ENCODE measurements at places on chromosomes 2 and 18.
A peak's percentile ranks its signal among the peaks of the same experiment; 100 is the strongest.

DNA sequence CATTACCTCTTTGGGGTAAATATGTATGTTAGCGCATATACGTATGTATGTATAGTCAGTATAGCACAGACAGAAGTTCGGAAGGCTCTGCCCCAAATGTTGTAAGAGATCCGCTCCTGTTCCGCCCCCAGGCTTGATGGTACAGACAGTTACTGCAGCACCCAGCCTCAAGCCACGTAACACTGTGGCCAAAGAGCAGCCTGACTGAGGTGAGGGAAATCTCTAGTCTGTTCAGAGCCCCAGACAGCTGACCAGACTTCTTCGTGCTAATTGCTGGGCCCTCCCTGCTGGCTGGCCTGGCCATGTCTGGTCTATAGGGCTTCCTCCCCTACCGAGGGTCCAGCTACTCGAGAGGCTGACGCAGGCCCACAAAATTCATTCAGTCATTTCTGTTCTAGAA is 7.8 kb downstream of the CRACDL start:
- no peak for DNase-seq

- DNase-seq = peak; percentile 16
Observed at GRCh38 chr2:152200565-152201465, 25.3 kb upstream of the STAM2 start.

- no peak for DNase-seq
Observed at GRCh38 chr2:148530350-148530749, 114.2 kb upstream of the EPC2 start.

GRCh38 chr2:237320801-237321560 is 93.0 kb downstream of the COL6A3 start:
- no peak for DNase-seq

- no peak for DNase-seq
Observed at GRCh38 chr2:20797096-20797495, 25.8 kb downstream of the LDAH start.

DNA sequence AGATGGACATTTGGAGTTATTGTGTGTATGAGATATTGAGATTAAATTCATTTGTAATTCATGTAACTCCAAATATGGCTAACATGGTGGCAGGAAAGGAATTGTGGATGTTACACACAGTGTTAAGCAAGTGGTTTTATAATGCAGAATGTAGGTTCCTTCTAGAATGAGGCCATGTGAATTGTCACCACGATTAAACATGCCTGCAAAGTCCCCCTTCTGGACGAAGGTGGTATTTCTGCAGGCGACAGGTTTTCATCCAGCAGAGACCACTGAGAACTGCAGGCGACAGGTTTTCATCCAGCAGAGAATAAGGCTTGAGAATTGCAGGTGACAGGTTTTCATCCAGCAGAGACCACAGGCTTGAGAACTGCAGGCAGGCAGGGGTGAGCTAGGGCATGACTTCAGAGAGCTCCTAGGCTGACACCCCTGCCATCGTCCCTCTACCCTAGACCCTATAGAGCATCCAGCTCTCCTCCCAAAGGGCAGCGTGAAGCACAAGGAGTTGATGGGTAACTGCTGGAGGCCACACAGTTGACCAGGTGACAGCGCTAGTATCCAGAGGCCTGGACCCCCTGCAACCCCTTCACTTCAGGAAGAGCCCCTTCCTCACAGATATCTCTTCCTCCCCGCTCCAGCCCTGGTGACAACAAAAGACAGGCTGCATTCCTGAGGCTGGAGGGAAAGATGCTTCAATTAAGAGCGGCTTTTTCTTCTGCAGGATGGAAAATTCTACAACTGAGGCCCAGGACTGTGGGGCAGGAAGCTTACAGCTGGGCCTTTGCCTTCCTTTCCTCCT is 175.8 kb downstream of the LOXHD1 start:
- DNase-seq = peak; percentile 17

DNA sequence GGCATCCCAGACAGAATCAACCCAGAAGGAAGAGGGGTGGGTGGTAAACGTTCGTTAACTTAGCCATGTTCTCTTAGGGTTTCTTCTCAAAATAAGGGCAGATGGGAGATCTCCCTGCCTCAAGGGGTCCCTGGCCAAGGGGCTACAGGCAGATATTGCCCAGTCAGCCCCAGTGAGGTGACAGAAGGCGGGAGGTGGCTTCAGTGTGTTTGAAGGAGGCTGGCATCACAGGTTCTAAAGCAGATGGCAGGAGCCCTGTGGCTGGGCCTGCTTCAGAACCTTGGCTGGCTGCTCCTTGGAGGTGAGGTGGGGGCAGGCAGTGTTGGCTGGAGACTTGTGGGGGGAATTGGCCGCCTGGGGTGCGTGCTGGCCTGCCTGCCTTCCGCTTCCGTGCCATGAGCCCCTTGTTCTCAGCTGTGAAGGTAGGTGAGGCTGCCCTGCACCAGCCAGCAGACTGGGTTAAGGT is 23.5 kb downstream of the HPCAL1 start:
- no peak for DNase-seq

DNA sequence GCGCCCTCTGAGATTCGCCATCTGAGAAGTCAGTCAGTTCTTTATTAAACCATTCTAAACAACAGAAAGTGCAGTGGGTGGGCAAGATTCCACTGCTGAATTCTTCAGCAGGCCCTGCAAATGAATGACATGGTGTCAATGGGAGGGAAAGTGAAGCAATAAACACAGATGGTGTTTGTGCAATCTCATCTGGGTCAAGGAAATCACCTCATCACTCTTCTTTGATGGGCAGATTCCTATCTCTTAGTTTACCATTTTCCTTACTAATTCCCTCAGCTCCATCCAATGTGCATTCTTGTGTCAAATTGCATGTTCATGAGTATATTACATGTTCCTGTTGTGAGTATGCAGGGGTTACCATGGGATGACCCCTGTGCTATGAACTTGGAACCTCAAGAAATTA is 100.7 kb upstream of the CYP1B1 start:
- no peak for DNase-seq

DNA sequence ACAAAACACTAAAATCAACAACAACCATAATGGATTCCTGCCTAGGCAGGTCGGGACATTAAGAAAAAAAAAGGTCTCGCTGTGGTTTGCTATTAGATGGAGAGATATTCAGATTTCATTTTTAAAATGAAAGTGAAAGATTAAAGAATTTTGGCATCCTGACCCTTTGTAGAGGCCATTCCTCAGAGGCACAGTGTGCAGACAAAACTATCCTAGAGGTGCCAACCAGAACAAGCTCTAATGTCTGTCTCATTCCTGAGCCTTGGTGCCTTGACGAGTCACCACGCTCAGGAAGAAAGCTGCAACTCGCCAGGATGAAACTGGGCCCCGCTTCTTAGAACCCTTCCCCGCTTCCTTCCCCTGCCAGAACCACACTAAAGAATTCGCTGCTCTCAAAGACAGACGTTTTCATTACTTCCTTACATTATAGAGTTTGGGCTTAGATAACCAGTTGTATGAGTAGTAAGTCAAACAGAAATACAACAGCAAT is 156.0 kb downstream of the TGIF1 start:
- peak; percentile 36 for DNase-seq

GRCh38 chr2:236870370-236870769 is 215.3 kb upstream of the COPS8 start:
- DNase-seq = no peak

GRCh38 chr18:50138181-50139064 is 56.5 kb downstream of the MYO5B start:
- no peak for DNase-seq

GRCh38 chr18:79643054-79643984 is 36.3 kb upstream of the CTDP1 start:
- peak; percentile 19 for DNase-seq

DNA sequence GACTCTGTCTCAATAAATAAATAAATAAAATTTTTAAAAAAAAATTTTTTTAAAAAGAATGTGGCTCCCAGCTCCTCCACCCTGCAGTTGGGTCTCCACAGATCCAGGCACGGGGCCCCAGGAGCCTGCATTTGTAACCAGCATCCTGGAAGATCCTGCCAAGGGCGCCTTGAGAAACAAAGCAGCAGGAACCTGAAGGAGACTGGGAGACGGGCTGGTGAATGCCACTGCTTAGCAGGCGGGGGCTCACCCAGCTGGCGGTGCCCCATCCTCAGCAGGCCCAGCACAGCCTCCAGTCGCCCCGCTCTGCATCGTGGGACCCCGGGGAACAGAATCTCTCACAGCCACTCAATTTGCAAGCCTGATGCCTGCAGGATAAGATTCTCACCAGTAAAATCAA is 187.5 kb upstream of the SALL3 start:
- no peak for DNase-seq

DNA sequence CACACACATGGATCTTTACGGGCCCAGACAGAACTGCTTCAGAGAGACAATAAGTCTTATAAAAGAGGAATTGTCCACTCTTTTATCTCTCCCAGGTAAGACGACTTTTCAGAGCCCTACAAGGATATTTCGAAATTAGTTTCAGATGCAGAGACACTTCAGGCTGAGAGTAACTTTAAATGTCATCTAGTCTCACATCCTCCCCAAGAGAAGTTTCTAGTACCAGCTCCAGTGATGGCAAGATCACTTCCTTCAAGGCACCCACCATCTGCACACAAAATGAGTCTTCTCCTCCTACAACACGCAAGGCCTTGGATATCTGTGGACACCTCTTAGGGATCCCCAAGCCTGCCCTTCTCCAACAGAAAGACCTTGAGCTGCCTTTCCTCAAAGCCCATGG is 39.0 kb upstream of the KLHL29 start:
- DNase-seq = no peak

DNA sequence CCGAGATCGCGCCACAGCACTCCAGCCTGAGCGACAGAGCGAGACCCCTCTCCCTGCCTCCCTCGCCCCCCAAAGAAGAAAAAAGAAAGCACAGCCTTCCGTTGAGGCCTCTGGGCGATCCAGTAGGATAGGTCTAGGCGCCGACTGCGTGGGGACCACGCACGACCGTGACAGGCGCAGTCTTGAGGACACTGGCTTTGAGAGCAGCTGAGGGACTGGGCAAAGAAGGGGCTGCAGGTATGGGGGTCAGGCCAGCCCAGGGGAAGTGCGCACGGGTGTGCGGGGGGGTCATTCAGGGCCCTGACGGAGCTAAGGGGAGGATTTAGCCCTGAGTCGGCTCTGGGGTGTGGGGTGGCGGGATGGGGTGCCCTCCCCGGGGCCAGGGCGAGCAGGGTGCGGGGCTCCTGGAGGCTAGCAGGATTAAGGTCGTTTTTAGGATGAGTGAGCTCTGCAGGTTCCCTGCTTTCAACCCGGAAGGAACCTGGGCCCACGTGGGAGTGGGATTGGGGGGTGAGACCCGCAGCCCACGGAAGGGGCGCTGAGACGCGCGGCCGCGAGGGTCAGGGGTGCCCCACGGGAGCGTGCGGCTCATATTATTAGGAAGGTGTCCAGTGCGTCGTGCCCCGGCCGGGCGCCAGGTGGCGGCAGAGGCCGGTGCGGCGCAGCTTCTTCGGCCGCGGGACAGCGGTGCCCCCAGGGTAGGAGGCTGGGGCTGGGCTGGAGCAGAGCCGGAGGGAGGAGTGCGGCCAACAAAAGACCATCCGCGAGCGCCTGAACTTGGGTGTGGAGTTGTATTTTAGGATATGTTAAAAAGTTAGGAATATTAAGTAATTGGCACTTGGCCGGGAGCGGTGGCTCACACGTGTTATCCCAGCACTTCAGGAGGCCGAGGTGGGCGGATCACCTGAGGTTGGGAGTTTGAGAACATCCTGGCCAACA is 20.5 kb upstream of the ZNF236 start:
- peak; percentile 17 for DNase-seq

- DNase-seq = peak; percentile 45
Observed at GRCh38 chr2:38978296-38978903, 88.7 kb downstream of the ARHGEF33 start.

GRCh38 chr2:67389788-67390187 is 7.3 kb upstream of the ETAA1 start:
- no peak for DNase-seq

- DNase-seq = no peak
Observed at GRCh38 chr2:112075490-112076260, 20.6 kb downstream of the TMEM87B start.

GRCh38 chr2:68952887-68953521 is at the start of gene GKN2:
TSS of gene GKN2 (minus strand) at chr2:68952893. CDS start at chr2:68952861, 32 bp downstream.
- DNase-seq = no peak

DNA sequence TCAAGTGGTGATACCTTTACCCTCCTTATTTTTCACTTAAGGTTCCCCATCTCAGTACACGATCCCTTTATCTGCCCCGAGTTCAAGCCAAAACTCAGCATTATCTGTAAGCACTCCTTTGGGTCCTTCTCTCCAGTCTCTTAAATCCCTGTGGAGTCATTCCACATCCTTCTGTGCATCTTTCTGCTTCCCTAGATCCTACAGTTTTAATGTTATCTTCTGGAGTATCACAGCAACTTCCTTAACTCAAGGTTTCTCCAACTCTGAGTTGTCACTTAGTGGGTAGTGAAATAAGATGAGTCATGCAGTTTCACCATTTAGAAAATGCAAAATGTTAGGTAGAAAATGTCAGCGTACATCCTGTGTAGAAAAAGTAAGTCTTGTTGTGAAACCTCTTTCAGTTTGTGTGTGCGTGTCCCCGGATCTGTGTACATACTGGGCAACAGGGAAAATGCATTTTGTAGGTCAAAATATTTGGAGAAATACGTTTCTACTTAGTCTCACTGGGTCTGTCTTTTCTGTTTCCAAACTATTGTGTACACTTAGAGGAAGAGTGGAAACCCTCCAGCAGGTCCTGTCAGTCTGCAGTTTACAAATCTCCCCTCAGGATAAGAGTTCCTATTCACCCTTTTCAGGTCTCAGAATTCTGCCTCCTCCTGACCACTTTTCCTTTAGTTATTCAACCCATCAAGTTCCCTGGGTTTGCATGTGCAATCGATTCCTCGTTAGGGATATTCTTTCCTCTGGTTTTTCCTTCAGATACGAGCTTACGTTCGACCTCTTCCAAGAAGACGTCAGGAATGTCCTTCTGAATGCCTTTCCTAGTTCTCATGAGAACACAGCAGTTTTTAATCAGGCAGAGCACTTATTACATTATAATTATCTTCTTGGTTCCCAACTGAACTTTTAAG is 154.8 kb downstream of the TGIF1 start:
- DNase-seq = peak; percentile 77

GRCh38 chr2:198639580-198639979 is 818.2 kb downstream of the SATB2 start:
- no peak for DNase-seq

- peak; percentile 69 for DNase-seq
Observed at GRCh38 chr18:13680612-13681011, 45.7 kb downstream of the FAM210A start.

DNA sequence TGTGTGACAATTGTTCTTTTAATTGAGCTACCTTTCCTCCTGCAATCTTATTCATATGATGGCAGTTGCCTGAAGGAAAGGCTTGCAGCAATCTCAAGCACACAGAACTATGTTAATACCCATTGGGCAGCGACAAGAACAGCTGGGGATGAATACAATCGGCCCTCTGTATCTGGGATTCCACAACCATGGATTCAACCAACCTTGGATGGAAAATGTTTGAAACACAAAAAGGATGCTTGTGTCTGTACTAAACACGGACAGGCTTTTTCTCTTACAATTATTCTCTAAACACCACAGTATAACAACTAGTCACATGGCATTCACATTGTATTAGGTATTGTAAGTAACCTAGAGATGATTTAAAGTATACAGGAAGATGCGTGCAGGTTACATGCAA is 256.1 kb upstream of the SIX2 start:
- peak; percentile 83 for DNase-seq

DNA sequence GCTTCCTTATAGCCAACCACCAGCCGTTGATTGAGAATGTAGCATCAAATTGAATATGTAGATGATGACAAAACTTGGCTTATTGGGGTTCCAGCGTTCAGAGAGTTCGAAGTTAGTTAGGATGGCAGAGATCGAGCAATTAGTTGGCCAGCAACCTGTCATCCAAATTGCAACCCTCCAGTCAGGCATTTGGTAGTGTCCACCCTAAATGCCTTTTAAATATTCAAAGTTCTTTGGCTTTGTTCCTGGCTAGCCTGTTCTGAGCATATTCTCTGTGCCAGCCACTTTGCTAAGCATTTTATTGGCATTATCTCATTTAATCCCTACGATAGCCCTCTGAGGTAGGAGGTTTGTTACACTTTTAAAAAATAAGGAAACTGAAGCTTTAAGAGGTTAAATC is 342.8 kb downstream of the SETBP1 start:
- no peak for DNase-seq
